Stomach (tissue), 19 donors: ENCODE measurements at places on chromosomes 1 and 21.
A peak's percentile ranks its signal among the peaks of the same experiment; 100 is the strongest.

- DNase-seq: no peak
Observed at GRCh38 chr1:1603671-1604373, 3.9 kb upstream of the FNDC10 start.

DNA sequence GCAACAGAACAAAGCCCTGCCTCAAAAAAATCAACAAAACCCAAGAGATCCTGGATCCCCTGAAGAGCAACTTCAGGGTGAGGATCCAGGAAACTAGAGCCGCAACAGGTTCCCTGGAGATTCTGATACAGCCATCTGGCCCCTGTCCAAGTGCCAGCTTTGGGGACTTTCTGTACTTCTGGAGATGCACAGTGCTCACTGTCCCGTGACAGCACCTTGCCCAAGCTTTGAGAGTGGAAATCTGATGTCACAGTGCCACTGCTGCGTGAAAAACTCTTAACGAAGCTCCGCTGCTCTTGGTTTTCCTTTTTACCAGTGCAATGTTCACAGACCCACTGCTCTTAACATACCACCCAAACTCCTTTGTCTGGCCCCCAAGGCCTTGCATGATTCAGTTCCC is 26.3 kb downstream of the STK40 start:
- no peak for DNase-seq

- DNase-seq: no peak
Observed at GRCh38 chr1:1063261-1063944, 10.7 kb downstream of the RNF223 start.

GRCh38 chr1:101317590-101317989 is 80.8 kb downstream of the S1PR1 start:
- no peak for DNase-seq

- DNase-seq: peak; percentile 67
Observed at GRCh38 chr21:46297338-46298271, 11.5 kb downstream of the YBEY start.

DNA sequence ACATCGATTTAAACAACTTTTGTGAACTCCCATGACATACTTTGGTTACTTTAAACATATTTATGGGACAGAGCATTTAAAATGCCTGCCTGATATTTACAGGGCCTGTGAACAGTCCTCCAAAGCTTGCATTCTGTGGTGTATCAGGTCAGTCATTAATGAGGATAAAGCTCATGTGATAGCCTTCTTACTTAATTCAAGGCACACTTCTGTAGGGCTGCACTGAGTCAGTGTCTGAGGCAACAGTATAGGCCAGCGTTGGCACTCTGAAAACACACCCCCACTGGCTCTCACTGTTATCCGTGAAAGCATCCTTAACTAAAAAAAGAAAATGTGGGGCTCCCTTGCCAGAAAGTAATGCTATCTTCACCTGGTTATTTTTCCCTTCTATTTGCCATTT is 200.0 kb downstream of the NFIA start:
- DNase-seq: no peak

DNA sequence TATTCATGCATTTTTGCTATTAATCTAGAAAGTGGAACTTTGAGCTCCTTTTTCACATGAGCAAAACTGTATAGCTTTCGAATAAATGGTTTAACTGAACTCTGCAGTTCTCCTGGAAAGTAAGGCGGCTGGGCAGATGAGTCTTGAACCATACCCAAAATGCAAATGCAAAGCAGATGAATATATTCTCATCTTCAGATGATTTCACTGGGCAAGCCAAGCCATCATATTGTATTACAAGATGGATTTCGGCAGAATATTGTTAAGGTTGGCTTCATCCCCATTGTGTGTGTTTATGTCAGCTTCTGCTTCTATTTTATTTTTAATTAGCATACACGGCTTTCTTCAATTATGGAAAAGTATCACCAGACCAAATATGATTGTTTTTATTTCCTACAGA is 209.6 kb downstream of the GREM2 start:
- no peak for DNase-seq

DNA sequence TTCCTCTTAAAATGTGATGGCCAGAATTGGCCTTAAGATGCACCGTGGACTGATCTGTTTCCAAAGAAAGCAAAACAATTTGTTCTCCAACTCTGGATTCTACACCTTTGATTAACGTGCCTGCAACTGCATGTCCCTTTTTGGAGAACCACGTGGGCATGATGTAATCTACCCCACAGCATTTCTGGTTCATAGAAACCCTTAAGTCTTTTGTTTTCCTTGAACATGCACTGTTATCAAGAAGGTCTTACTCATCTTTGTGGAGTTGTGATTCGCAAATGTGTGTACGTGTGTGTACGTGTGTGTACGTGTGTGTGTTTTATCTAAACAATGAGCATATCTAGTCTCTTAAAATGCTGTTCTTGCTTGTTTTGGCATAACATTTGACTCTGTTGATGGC is 57.8 kb downstream of the LPAR3 start:
- DNase-seq: no peak

DNA sequence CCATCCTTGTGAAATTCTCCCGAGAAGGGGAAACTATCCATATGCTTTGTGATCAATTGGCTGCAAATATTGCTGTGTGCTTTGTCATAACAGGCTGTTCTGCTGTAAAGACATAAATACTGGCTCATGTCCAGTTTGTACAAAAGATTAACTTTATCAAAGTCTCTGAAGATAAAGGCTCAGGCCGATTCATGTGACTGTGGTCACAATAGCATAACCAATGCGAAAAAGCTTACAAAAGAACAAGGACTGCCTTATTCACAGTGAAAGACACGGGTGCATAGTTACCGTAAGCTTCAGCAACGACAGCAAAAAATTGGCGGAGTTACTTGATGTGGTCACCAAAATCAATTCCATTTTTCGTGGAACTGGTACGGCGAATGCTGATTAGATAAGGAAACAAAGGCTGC is 173.6 kb upstream of the CHRM3 start:
- peak; percentile 82 for DNase-seq

DNA sequence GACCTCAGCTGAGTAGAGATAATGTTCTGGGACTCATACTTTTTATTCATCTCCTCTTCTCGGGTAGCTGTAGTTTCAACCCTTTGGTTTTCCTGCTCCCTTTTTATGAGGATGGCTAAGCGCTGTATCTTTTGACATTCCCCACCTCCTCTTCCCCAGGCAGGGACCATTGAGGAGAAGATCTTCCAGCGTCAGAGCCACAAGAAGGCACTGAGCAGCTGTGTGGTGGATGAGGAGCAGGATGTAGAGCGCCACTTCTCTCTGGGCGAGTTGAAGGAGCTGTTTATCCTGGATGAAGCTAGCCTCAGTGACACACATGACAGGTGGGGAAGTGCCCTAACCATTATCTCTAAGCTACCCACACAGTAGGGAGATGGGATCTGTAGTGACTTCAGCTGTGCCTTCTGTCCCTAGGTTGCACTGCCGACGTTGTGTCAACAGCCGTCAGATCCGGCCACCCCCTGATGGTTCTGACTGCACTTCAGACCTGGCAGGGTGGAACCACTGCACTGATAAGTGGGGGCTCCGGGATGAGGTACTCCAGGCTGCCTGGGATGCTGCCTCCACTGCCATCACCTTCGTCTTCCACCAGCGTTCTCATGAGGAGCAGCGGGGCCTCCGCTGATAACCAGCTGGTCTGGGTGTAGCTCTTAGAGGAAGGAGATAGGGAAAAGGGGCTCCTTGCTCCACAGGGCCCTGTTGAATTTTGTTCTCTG is 25.6 kb downstream of the LRRC41 start:
- DNase-seq: peak; percentile 9

DNA sequence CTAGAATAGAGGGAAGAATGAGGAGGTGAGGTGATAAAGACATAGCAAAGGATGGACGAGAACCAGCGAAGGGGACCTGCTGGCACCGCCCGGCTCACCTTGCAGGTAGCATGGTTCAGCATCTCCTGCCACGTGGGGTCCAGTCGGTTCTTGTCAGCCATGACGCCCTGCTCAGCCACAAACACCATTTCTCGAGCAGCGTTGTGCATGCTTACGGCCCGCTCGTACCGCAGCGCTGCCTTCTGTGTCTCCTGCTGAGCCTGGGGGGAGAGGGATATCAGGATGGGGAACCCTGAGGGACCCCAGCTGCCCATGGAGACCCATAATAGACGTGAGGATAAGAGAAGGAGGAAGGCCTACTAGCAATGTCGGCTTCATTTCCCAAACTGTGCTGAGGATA is 11.4 kb downstream of the SH3BP5L start:
- no peak for DNase-seq

DNA sequence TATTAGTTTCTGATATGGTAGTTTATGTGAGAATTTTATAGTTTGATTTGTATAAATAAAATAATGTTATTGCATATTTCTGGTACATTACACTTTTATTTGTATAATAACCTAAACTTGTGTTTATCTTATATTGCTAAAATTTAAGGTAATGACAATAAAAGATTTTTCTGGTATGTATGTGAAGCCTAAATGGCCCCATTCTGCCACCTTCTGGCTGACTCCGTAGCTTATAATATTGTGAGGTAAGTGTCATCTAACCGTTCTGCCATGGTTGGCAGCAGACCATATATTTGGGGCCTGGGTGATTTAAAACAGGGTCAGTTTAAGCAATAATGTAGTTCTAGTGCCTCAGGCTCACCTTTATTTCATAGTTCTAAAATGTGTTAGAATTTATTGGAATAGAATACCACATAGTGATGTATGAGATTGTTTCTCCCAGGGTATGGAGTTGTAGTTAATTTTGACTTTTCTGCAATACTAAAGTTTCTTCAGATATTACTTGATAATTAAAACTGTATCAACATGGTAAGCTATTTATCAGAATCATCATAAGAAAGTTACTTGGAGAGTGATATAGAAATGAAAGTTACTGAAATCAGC is 21.2 kb upstream of the PRKACB start:
- DNase-seq: peak; percentile 76

GRCh38 chr21:41589620-41590175 is 81.7 kb upstream of the TMPRSS2 start:
- no peak for DNase-seq

- DNase-seq: no peak
Observed at GRCh38 chr21:45996311-45997204, 15.0 kb downstream of the COL6A1 start.

GRCh38 chr1:223848536-223848935 is 2.8 kb upstream of the TP53BP2 start:
- DNase-seq: no peak

GRCh38 chr1:184489908-184490307 is 103.1 kb downstream of the C1orf21 start:
- no peak for DNase-seq

DNA sequence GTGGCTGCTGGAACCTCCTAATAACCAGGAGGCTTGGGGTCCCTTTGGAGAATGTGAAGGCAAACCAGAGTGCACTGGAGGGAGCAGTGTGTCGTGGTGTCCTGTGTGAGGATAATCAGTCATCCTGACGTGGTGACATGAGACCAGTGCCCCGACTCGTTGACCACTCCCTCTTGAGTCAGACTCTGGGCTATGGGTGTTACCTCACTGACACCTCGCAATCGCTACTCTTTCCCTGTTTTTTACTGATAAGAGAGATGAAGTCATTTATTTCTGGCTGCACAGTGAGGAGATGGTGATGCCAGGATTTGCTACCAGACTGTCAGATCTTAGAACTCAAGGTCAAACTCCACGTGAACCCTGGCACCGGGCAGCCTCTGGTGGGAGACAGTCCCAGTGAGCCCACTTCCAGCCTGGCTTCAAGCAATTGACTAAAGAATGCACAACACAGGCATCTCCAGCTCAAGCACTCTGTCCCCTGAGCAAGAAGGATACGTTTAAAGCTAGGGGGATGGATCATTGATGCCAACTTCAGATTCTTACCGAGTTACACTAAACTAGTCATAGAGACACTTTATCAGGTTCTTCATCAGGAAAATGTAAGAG is 30.3 kb downstream of the UBASH3A start:
- peak; percentile 42 for DNase-seq

DNA sequence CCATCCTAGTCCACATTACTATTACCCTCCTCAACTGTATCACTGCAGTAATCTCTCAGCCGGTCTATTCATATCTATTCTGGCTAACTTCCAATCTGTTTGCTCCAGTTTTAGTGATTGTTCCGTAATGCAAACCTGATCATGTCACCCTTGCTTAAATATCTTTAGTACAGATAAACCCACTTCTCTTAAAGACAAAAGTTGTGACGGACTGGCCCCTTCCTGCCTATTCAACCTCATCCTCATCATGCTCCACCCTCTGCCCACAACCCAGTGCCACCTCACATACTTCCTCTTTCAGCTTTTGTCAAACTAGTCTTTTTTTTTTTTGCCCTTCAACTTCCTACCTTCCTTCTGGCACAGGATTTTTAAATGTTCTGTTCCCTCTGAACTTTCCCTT is 2.8 kb upstream of the C1orf162 start:
- peak; percentile 74 for DNase-seq

DNA sequence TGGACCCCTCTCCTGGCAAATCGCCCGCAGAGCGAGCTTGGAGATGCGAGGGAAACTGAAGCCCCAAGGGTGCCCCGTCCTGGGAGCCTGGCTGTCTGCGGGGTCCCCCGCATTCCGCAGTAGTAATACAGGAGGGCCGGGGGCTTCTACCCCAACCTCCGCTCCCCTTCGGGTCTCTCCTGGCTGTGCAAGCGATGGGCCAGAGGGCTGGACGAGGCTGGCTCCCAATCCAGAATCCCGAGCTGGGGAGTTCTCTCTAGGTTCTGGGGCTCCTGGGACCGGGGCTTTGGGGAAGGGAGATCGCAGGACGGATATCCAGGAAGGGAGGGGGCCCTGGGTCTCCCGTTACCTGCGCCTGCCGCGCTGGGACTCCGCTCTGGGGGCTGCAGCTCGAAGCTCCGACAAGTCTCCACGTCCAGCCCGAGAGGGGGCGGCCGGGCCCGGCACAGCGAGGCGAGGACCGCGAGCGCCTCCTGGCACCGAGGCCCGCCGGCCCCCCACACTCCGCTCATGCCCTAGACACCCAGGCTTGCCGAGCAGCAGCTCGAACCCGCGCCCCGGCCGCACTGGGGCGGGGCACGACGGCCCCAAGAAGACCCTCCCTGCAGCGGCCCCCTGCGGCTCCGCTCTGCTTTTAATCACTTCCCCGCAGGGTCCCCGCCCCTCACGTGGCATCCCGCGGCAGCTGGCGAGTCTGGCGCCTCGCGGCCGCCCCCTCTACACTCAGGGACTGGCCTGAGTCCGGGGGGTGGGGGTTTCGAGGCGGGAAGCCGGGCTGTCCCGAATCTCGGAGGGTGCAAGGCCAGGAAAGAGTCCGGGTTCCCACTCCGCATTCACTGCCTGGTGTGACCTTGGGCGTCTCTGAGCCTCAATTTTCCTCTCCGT is at the start of gene SYT6:
Gene SYT6 (minus strand): TSS at position 609 of the 885 bp plus-strand sequence. CDS start 97 bp downstream, at position 512.
- peak; percentile 52 for DNase-seq

DNA sequence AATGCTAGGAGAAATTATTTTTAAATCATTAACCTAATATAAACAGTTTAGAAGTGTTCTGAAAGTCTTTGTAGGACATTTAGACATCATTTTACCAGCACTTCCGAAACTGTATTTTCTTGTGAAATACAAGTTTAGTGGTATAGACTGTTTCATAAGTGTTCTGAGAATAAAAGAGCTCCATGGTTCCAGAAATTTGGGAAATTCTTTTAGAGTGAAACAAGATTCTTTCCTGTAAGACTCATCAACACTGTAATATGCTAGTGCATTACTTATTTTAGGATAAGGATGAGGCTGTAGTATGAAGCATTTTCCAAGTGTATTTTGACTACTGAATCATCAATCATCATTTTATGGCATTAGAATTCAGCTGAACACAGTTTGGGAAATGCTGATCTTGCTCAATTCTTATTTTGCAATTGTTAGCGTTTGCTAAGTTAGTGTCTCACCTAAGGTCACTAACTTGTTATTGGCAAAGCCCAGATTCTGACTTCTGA is 73.4 kb downstream of the CEP350 start:
- DNase-seq: no peak

- DNase-seq: no peak
Observed at GRCh38 chr1:169214598-169214997, 108.1 kb downstream of the ATP1B1 start.
